ENCODE measurements at places on chromosomes 3 and 15. TPM values are rescaled to one million over a fixed set of nuclear protein-coding genes. Genes with fewer than 3 reads are reported as not detected.

The MKRN2OS gene
- 2.8 TPM for total RNA-seq

The FRMD4B gene
- 10.4 TPM for total RNA-seq

The NLGN1 gene
- total RNA-seq, result 0.51 TPM

The TRANK1 gene
- 9.4 TPM for total RNA-seq

The IL12A gene
- 0.46 TPM for total RNA-seq

The TNFAIP8L3 gene
- 0.63 TPM for total RNA-seq

The SERPINI2 gene
- total RNA-seq, result 213 TPM

The BCL2A1 gene
- 5.2 TPM for total RNA-seq

The KNL1 gene
- 0.32 TPM for total RNA-seq

The UROC1 gene
- not detected for total RNA-seq

DNA sequence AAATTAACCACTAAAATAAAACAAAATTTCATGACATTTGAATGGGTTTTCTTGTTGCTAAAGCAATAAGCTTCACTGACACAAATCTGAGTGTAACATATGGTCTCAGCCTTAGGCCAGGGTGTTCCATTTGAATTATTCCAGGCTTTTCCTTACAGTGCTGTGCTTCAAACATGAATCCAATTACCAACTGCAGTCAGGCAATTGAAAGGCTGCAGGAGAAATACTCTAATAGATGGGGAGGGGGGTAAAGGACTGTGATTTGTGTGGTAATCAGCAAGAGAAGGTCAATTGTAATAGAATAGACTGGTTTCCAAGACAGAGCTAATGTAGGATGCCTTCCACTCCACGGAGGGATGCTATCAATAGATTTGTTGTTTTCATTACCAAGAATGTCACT, 466.7 kb downstream of the C3orf38 start:
- no peak for DNase-seq

DNA sequence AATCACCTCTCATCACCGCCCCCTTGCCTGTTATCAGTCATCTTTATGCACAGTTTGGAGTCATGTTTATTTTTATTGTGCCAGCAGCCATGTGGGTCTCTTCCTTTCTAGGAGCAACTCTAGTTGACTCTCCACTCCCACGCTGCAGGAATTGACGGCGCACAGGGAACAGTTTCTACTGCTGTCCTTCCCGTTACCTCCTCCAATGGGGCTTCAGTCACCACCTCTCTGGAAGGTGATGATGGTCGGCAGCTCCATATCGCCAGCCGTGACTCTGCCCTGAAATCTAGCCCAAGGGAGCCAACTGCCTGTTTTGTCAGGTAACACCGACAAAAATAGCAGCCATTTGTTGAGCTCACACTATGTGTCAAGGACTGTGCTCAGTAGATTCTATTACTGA, 35.6 kb upstream of the FAM107A start:
- DNase-seq, result no peak

DNA sequence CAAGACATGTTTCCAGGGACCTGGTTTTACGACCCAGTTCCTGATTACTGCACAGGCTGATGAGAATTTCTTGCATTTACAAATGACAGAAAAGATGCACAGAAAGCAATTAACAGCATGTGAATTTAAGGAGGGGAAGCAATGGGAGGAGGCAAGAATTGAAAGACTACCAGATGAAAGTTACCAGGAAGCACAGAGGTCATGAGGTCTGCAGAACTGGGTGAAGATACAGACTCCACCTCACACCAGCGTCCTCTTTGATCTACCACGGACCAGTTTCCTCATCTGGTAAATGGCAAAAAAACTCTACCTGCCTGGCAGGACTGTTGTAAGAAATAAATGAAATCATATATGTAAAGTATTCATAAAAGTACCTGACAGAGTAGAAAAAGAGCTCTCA, 266.0 kb downstream of the MAGI1 start:
- DNase-seq, result no peak

DNA sequence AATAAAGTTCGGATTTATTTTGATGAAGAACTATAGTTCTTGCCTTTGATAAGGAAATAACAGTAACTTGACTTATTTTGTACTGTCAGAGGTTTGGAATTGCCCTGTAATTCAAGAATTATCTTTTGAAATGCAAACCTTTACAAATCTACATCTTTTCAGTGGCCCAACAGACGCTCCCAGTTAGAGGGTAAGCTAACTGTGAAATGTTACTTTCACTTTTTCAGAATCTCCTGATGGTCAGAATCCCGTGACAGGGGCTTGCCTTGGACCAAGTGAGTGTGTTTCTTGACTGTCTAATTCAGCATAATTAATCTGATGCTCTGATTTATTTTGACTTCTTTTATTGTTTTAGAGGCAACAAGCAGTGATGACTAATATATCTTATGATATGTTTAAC, 262.5 kb downstream of the PLOD2 start:
- DNase-seq, result no peak

GRCh38 chr3:150447084-150447483, 39.0 kb downstream of the TSC22D2 start:
- no peak for DNase-seq

GRCh38 chr15:40238532-40239403, at the start of gene PAK6:
Gene PAK6, plus strand, starts transcription at chr15:40239063. Its CDS starts 25,723 bp downstream, at chr15:40264786.
- DNase-seq, result peak; percentile 87

GRCh38 chr3:195441051-195441450, 1.8 kb downstream of the ACAP2 start:
- DNase-seq, result no peak

DNA sequence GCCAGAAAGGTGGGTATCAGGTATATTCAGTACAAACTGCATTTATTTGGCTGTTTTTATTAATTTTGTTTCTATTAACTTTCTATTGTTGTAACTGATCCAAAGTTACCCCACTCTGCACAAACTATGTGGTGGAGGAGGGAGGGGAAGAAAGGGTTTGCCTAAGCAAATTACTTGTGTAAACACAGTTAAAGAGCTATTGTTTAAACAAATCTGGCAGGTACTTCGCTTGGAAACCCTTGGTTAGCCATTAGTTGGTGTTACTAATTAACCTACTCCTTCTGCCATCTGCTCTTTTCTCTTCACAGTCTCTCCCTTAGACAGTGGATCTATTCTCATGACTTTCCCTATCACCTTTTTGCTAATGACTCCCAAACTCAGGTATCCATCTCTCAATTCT, 328.4 kb upstream of the NECTIN3 start:
- DNase-seq, result peak; percentile 55

GRCh38 chr15:63449731-63450130, 54.7 kb upstream of the USP3 start:
- no peak for DNase-seq

- DNase-seq, result peak; percentile 51
These were observed 31.0 kb downstream of the GRIP2 start for GRCh38 chr3:14508966-14509795.

DNA sequence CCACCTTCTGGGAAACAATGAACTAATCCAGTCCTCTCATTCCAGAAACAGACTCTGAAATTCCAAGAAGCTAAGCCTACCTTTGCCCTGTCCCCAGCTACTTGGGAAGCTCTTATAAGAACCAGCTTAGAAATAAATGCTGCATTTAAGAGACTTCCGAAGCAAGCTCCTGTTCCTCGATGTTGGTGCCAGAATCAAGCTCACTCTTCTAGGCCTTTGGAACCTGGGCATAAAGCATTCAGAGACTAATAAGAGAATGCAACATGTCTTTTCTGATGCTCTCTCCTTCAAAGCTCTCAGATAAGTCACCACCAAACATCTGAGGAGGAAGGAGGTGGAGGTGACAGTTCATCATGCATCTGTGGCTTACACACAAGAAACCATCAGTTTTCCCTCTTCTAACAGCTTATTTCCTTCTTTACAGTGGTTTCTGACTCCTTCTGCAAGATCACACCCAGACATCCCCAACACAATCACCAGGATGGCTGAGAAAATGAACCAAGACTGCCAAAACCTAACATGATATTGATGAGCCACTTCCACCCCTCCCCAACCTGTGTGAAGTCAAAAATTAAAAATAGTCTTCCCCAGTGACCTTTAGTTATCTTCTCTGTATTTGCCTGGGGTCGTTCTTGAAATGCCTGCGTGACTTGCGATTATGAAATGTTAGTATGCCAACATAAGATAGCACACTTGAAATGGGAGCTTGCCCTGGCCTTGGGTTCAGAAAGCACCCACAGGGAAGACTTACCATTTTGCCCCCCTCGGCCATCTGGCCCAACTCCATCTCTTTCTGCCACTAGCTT, 11.5 kb downstream of the ARHGEF3 start:
- no peak for DNase-seq

DNA sequence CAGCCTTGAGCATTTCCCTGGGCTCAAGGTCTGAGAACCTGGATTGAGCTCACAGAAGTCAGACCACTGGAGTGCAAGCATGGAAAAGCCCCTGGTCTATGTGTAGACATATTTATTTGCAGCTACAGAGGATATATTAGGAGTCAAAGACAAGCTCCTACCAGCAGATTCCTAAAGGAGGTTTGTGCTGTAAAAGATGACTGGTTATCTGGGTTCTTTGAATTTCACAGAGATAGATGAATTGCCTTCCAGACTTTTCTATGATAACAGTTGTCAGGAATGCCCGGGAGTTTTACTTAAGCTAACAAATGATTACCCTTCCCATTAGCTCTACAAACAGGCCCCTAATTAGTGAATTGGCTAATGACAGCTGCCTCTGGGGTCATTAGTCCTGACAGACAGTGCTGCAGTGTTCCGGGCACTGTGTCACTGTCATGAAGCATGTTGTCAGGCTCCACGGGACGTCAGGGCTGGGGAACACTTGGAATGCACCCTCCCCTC, 48.8 kb upstream of the PLXNA1 start:
- no peak for DNase-seq

GRCh38 chr3:104106276-104106675, 1260.4 kb upstream of the ALCAM start:
- DNase-seq, result no peak

GRCh38 chr3:125078951-125079674, 23.3 kb upstream of the HEG1 start:
- DNase-seq, result no peak

GRCh38 chr3:2940062-2940461, 170.1 kb downstream of the IL5RA start:
- DNase-seq, result no peak

DNA sequence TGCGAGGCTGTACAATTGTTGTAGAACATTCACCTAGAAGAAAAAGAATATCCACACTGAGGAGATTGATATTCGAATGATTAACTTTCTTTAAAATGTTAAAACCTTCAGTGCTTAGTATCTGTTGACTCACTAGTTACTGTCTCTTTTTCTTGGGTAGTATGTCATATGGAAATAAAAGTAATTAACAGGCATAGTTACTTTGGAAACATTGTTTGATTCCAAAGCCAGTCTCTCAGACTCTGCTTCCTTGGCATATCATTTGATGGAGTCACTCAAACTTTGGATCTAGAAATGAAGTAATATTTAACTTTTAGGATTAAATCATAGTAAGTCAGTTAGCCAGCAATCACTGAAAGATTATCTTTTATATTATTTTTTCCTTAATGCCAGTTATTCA, 63.4 kb downstream of the MAP2K5 start:
- DNase-seq, result no peak

- no peak for DNase-seq
These were observed 3.9 kb downstream of the PRKCD start for GRCh38 chr3:53164911-53165310.

DNA sequence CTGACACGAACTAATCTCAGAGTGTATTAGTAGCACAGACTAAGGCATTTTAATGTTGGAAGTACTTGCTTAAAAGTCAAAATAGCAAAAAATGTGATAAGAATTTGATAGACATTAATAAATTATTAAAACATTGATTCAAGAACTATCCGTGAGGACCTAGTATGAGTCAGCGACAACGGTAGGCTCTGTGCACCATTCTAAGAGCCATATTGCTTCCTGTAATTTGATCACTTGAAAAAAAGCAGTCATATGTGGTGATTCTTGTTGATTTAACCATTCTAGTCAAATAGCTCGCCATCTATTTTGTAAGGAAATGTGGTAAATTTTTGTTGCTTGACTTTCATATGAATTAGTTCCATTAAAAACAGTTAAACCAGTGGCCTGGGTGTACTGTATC, 534.9 kb upstream of the ARRDC4 start:
- DNase-seq, result no peak

DNA sequence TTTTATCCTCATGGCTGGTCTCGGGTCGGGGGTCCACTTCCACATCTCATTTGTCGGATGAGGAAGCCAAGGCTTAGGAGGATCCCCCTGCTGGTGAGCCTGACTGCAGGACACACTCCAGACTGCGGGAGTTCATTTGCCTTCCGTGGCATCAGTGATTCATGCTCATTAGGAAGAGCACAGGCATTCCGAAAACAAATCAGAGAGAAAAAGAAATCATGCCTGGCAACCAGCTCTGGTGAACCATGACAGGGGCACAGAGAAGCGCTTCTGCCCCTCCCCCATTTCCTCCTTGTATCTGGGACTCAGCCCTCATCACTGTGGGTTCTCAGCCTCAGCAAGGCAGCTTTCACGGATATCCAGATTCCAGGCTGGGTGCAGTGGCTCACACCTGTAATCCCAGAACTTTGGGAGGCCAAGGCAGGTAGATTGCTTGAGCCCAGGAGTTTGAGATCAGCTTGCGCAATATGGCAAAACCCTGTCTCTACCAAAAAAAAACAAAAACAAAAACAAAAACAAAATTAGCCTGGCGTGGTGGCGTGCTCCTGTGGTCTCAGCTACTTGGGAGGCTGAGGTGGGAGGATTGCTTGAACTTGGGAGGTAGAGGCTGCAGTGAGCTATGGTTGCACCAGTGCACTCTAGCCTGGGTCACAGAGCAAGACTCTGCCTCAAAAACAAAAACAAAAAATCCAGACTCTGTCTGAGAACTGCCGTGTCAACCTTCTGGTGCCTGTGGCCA, 28.4 kb downstream of the IRAK2 start:
- no peak for DNase-seq

GRCh38 chr3:85570819-85571218, 612.0 kb downstream of the CADM2 start:
- no peak for DNase-seq

- DNase-seq, result no peak
These were observed 130.1 kb downstream of the TAFA4 start for GRCh38 chr3:68802111-68802870.

- DNase-seq, result no peak
These were observed 580.9 kb downstream of the DIPK2A start for GRCh38 chr3:144552346-144553057.

DNA sequence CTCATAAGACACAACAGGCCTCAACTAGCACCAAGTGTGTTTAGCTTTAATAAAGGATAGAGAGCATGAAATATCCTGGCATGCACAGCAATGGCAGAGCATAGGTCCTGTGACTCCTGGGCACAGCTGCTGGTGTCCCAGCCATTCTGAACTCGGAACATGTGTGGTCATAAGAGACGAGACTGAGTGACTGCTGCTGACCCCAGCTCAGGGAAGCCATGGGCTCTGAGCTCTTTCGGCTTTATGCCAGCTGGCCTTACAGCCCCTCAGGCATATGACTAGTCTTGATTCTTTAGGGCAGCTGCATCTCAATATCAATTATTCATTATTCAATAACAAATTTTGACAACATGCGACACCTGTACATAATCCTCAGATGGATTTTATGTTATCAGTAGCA, 62.4 kb upstream of the TOPAZ1 start:
- DNase-seq, result no peak

GRCh38 chr15:89015412-89016097, 72.7 kb upstream of the ABHD2 start:
- DNase-seq, result no peak

GRCh38 chr3:140529096-140529495, 148.8 kb upstream of the TRIM42 start:
- DNase-seq, result no peak

Data from pancreas (tissue), 10 donors.